ENCODE measurements at places on chromosomes 2 and 18. TPM values are rescaled to one million over a fixed set of nuclear protein-coding genes. Genes with fewer than 3 reads are reported as not detected.

DNA sequence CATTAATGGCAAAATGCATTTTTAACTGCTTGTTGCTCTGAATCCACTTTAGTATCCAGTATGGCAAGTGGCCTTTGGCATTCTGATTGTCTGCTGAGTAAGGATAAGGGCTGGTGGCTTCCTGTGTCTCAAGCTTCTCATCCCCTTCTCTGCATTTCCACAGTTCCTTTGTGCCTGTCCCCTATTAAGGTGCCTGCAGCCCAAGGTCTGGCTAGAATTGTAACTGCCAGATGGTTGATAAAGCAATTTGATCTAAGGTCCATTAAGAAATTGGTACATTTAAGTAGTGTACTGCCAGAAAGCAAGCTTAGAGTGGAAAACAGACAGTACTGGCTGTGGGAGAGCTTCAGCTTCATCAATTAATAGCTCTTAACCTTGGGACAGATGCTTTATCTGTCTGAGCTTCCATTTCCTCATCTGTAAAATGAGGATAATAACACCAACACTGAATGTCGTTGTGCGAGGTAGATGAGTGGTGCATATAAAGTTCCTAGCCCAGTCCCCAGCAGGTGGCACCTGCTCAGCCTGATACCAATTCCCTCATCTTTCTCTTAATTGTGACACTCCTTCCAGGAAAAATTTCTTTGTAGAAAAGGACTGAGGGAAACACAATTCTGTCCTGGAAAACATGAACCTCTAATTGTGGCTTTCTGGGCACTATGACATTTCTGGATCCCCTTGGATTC is 570.6 kb upstream of the GCFC2 start:
- DNase-seq: no peak

GRCh38 chr2:3563521-3563976 is 5.4 kb upstream of the RNASEH1 start:
- no peak for DNase-seq

DNA sequence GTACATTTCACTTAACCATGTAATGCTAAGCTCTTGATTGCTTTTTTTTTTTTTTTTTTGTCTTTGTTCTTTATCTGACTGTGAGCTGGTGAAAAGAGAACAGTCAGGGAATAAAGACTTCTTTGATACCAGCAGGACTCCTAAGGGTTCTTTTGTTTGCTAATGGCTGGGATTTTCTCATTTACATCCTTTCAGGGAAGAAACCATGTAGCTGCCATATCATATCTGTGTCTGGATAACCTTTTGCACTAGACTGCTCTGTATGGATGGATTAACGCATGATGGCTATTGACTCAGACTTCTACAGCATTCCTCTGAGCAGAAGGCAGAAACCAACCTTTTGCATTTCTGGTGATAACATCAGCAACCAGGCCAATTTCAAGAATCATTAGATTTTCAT is 504.0 kb downstream of the LRRTM4 start:
- DNase-seq: no peak

DNA sequence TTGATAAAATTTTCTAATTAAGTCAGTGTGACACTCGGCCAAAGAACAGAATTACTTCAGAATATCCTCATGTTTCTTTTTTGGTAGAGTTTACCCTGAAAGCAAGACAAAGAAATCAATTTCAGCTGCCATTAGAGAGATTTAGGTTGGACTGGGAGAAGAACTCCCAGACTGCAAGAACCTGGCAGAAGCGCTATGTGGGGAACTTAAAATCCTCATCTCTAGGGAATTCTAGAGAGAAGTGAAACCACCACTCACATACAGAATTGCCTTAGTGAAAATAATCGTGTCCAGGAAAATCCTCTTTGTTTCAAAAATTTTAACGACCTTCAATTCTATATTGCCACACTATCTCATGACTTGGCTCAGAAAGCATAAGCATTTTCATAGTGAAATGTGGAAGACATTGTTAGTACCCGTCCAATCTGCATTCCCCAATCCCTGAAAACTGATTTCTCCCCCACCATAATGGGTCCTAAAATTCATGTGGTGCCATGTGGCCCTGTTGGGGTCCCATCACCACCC is 297.3 kb upstream of the MEIS1 start:
- no peak for DNase-seq

DNA sequence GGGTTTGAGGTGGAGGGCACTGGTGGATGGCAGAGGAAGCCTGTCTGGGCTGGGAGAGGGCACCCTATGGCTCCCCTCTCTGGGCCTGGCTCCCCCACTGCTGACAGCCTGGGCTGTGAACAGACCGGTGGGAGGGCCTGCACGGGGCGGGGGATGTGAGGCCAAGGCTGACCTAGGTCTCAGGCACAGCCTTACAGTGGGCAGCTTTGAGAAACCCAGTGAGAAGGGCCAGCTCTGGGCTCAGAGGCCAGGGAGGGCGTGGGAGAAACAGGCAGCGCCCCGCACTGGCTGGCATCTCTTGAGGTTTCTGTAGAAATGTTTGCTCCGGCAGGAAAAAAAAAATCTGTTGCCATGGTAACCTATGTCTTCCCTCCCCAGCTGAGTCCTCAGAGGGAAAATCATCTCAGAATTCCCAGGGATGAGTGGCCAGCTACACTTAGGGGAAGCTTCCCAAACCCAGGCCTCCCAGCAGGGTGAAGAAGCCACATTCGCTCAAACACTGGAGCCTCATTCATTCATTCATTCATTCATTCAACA is 71.7 kb upstream of the TAF1B start:
- DNase-seq: no peak

DNA sequence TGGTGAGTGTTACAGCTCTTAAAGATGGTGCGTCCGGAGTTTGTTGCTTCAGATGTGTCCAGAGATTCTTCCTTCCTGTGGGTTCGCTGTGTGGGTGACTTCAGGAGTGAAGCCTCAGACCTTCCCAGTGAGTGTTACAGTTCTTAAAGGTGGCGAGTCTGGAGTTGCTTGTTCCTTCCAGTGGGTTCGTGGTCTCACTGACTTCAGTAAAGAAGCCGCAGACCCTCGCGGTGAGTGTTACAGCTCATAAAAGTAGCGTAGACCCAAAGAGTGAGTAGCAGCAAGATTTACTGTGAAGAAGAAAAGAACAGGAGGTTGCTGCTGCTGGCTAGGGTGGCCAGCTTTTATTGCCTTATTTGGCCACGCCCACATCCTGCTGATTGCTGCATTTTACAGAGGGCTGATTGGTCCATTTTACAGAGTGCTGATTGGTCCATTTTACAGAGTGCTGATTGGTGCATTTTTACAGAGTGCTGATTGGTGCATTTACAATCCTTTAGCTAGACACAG is 34.0 kb upstream of the SPTBN1 start:
- no peak for DNase-seq

- DNase-seq: peak; percentile 60
Observed at GRCh38 chr18:12287684-12288402, 20.2 kb upstream of the TUBB6 start.

GRCh38 chr2:200383380-200384110 is 77.1 kb downstream of the SPATS2L start:
- no peak for DNase-seq

- DNase-seq: no peak
Observed at GRCh38 chr2:112138159-112139032, at the start of gene FBLN7. Gene FBLN7 (plus strand): TSS chr2:112138385. CDS start chr2:112138656, 271 bp downstream.

- DNase-seq: no peak
Observed at GRCh38 chr18:79720359-79720733, 40.7 kb downstream of the CTDP1 start.

- no peak for DNase-seq
Observed at GRCh38 chr18:13643261-13643751, 83.1 kb downstream of the FAM210A start.

GRCh38 chr18:424071-424661 is 76.3 kb downstream of the COLEC12 start:
- no peak for DNase-seq

DNA sequence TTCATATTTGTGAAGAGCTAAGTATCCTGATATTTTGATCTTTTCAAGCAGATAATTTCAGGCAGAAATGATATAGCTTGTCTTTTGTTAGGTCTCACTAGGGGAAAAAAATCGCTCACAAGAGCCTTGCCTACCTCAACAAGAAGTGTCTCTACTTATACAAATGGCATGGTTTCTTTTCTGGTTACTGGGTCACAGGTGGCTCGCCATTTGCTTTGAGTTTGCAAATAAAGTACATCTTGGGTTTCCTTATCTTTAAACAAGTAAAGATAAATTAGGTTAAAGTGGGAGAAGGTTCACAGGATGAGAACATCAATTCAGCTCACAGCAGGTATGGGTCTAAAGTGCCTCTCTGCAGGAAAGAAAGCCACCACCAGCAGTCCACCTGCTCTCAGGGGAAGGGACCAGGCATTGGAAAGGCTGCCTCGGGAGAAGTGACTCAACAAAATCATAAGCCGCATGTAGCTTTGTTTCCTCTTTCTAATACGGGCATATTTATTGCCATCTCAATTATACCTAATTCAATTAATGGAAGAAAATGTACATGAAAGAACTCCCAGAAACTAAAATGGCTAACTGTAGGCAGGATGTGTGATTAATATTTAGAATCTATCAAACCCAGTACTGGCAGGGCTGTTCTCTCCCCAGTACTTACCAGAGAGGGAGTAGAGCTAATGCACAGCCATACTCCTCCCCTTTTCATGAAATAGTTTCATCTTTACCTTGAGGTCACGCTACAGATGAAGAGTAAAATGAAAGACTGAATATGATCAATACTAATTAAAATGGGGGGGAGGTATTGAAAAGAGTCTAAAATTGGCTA is 28.3 kb downstream of the CDC42EP3 start:
- no peak for DNase-seq

DNA sequence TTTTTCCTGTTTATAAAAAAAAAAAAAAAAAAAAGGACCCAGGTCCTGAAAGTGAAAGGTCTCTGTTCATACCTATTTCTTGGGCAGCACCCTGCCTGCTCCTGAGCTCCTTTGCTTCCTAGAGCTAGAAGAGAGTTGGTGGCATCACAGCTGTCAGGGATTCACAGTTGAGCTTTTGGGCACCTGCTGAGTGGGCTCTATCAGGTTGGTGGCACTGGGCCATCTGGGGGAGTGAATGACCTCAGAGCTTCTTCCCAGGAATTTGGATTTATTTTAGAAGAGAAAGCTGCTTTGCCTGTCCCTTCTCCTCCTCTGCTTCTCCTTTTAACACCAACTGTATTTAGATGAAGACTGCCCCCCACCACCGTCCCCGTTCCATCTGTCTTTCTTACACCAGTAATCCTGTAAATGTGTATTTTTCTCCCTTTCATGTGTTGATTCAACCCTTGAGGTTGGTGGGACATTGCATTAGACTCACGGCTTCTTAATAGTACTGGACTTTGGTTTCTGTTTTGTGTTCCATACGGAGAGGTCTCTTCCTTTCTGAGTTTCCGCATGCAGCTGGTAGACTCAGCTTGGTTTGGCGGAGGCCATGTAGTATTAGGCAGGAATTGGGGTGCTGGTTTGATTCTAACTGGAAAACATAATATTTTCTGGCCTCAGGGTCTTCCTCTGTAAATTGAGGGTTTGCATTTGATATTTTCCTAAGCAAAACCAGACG is 7.6 kb upstream of the MGAT5 start:
- no peak for DNase-seq

- no peak for DNase-seq
Observed at GRCh38 chr2:195533771-195534642, 123.0 kb upstream of the SLC39A10 start.

- no peak for DNase-seq
Observed at GRCh38 chr2:221448057-221448843, 123.9 kb downstream of the EPHA4 start.

GRCh38 chr2:207473049-207473930 is 56.5 kb upstream of the CREB1 start:
- DNase-seq: peak; percentile 61

DNA sequence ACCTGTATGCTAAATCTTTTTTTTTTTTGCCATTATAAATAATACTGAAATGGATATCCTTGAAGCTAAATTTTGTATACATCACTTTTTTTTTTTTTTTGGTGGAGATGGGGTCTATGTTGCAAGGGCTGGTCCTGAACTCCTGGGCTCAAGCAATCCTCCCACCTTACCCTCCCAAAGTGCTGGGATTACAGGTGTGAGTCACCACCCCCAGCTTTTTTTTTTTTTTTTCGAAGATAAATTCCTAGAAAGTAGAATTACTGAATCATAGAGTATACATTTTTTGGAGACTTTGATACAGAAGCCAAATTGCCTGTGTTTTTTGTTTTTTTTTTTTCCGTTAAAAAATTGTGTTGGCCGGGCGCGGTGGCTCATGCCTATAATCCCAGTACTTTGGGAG is 51.0 kb upstream of the MCFD2 start:
- no peak for DNase-seq

DNA sequence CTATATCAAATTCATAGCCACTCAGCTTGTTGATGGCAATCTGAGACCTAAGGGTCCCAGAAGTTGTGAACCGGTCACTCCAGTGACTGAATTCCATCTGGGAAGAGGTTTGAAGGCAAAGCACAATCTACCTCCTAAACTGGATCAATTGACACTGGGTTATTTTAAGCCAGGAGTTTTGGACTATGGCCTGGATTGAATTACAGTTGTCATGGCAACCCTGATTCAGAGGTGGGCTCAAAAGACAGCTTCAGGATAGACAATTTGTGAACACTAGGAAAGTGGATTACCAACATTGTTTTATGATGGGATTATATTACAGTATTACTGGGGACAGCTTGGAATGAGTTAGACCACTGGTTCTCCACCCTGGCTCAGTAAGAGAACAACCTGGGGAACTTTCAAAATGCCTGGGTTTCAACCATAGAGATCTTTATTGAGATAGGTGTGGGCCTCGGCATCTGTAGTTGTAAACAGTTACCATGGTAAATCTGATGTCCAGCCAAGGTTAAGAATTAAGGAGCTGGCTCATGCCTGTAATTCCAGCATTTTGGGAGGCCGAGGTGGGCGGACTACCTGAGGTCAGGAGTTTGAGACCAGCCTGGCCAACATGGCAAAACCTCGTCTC is 58.8 kb downstream of the MFSD6 start:
- no peak for DNase-seq

- DNase-seq: no peak
Observed at GRCh38 chr2:112794131-112794733, 9.9 kb upstream of the IL1A start.

DNA sequence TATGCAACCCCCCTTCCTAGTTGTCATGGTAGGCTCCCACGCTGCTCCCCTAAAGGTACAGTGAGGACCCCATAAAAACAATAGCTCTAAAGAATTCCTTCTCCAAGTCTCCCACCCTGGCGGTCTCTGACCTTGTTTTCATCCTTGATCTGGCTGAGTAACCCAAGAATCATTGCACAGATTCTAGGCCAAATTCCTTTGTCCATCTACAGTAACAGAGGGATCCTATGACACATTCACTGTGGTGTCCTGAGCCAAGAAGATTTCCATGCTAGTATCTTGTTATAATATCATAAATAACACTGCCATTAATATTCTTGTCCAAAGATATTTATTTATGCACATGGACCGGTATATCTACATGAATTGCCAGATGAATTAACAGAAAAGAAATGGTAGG is 240.2 kb downstream of the CYP26B1 start:
- no peak for DNase-seq

Gene MOGAT1
- total RNA-seq: not detected

Gene GLI2
- total RNA-seq: 59.3 TPM

Gene LRRTM4
- total RNA-seq: 12.0 TPM

Gene STEAP3
- 15.9 TPM for total RNA-seq

Gene KCNE4
- total RNA-seq: 0.20 TPM

Gene IL1RN
- not detected for total RNA-seq

Gene RTP5
- total RNA-seq: not detected

Gene RAB6D
- total RNA-seq: not detected
